ENCODE measurements at places on chromosomes 6 and 20.
A peak's percentile ranks its signal among the peaks of the same experiment; 100 is the strongest.

- no peak for DNase-seq
Observed at GRCh38 chr6:131161987-131162386, 26.7 kb downstream of the AKAP7 start.

DNA sequence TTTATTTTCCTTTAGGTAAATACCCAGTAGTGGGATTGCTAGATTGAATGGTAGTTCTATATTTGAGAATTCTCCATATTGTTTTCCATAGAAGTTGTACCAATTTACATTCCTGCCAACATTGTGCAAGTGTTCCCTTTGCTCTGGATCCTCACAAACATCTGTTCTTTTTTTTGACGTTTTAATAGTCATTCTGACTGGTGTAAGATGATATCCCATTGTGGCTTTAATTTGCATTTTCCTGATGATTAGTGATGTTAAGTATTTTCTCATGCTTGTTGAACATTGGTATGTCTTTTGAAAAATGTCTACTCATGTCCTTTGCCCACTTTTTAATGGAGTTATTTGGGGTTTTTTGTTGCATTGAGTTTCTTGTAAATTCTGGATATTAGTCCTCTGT is 85.6 kb downstream of the UBE3D start:
- DNase-seq: no peak

DNA sequence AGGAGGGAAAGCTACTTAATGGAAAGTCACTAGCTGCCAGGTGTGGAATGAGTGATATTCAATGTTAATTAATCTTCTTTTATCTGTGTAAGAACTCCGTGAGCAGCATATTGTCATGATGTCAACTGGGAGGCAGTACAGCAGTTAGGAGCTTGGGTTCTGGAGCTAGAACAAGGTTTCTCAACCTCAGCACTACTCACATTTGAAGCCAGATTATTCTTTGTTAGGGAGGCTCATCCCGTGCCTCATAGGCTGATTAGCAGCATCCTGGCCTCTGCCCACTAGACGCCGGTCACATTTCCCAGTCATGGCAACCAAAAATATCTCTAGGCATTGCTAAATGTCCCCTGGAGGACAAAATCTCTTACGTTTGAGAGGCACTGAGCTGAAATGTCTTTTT is 41.2 kb downstream of the BCAS1 start:
- no peak for DNase-seq

GRCh38 chr6:52749556-52750152 is 13.6 kb downstream of the GSTA2 start:
- DNase-seq: peak; percentile 24

DNA sequence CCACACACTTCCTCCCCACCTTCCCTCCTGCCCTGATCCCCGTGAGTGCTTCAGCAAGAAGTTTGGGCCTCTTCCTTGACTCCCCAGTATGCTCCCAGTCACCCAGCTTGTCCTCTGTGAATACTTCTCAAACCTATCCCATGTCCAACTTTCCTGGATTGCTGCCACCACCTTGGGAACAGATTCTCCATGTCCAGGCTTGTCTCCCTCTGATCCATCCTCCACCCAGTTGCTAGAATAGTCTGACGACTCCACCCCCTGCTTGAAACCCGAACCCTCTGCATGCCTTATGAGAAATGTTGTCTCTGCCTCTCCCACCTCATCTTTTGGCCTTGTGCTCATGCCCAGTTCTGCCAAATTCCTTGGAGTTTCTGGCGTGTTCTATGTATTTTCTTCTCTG is 108.0 kb downstream of the PPP1R14C start:
- peak; percentile 15 for DNase-seq

GRCh38 chr6:74597266-74597665 is 608.6 kb downstream of the COL12A1 start:
- DNase-seq: no peak

DNA sequence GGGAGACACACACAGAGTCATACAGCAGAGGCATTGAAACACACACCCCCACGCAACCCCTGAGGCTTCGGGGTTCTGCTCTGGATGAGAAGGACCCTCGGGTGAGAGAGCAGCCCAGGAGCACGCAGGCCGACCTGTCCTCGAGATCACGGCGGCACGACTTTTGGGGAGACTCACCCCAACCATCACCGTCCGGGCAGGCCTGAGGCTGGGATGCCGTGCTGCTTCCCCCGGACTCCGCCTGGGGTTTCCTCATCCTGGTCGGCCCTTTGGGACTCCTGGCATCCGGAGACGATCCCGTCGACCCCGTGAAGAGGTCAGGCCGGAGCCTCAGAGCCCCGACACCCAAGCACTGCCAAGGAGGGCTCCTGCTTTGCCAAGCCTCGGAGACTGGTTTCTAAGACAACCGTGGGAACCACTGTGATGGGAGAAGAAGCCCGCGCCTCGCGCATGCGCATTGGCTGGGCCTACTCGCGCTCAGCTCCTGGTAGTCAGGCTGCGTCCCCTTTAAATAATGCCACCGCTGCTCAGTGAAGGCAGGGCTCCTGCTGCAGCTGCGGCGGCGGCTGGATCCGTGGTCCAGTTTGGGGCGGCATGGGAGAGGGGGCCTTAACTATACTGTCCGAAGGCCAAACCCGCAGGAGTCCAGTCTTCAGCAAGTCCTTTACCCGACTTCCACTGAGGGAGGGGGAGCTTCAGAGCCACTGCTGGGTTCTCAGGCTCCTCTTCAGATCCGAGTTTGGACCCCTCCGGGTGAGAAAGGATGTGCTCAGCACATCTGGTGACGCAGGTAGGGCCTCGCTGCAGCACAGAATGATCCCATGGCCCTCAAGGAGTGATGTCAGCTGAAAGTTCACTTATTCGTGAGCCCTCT is 171.4 kb upstream of the ZNF337 start:
- DNase-seq: peak; percentile 28

GRCh38 chr6:89483111-89483720 is 50.3 kb downstream of the ANKRD6 start:
- DNase-seq: peak; percentile 12

Data from NCI-H187 (cell line).